ENCODE measurements at places on chromosomes 11 and 22.

DNA sequence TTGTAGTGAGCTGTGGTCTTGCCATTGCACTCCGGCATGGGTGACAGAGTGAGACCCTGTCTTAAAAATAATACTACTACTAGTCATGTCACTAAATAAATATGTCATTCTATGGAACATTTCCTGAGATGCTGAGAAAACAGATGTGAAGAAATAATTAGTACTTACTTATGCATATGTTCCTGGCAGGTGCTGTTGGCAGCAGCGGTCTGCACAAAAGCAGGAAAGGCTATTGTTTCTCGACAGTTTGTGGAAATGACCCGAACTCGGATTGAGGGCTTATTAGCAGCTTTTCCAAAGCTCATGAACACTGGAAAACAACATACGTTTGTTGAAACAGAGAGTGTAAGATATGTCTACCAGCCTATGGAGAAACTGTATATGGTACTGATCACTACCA, 8.8 kb downstream of the ARCN1 start:
- DNase-seq = no peak

DNA sequence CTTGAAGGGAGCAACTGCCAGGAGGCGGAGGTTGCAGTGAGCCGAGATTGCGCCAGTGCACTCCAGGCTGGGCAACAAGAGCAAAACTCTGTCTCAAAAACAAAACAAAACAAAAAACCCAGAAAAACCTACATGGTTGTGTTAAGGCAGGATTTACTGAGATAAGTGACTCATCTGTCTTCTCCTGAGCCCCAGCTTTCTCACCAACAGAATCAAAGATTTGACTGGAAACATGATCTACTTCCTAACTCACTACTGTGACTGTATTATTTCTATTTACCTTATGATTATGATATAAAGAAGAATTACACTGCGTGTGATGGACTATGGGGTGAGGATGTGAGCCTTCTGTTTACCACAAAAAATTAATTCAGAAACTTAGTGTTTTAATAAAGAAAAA, 21.8 kb downstream of the FAM118B start:
- DNase-seq = no peak

GRCh38 chr22:37996515-37997246, 12.3 kb upstream of the SOX10 start:
- no peak for DNase-seq

GRCh38 chr11:64361659-64362058, 2.7 kb downstream of the RPS6KA4 start:
- DNase-seq = no peak

DNA sequence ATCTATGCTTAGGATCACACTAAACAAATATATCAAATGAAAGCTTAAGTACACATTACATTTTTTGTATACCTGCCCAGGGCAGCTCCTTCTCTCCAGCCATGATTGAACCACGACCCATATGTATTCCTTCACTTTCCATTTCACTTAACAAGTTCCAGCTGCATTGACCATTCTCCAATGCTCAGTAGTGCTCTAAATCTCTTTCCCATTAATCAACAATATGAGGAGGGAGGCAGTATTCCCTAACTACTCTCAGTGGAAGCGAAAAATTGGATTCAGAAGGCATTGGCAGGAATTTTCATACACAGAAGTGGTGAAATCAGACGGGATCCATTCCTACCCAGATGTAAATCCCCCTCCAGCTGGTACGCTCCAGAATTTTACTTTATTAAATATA, 372.0 kb upstream of the LUZP2 start:
- no peak for DNase-seq

DNA sequence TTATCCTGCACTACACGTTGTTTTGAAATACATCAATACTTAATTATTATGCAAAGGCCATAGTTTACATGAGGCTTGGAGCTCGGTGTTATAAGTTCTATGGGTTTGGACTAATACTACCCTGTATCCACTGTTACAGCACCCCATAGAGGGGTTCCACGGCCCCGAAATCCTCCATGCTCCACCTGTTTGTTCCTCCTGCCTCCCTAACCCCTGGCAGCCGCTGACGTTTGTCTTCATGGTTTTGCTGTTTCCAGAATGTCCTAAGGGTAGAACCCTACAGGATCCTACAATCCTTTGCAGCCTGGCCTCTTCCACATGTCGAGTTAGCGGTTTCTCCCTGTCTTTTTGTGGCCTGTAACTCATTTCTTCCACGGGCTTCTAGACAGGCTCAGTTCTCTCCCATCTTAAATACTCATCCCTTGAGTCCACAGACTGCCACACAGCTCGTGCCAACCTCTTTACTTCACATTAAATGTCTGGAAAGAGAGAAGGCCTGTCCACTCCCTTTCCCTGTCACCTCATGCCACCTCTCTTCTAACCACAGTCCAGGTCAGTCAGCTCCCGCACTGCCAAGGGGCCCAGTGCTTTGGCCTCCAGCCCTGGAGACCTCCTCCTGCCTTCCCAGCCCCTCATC, 42.4 kb upstream of the TH start:
- DNase-seq = no peak

GRCh38 chr22:35917651-35918050, 111.0 kb downstream of the RBFOX2 start:
- no peak for DNase-seq

DNA sequence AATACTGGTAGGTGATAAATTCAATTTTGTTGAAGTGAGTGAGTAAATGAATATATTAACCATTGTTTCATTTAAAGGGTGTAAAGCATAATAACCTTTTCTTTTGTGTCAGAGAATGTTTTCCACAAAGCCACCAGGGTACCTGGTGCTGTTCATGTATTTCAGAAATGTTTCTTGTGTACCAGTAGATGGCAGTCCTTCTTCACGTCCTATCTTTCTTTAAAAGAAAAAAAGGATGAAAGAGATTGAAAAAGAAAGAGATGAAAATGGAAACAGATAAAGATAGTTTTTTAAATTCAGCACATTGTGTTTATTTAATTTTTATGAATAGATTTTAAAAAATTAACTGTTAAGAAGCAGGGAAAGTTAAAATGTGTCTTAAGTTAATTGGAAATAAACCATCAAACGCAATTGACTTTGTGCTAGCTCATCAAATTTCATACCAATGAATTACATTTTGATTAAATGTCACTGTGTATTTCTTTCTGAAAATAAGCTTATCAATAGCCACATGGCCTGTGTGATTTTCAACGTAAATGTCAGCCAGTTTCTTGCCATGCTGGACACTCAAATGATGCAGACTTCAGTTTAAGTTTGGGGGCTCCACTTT, 65.5 kb upstream of the CHORDC1 start:
- peak; percentile 16 for DNase-seq

DNA sequence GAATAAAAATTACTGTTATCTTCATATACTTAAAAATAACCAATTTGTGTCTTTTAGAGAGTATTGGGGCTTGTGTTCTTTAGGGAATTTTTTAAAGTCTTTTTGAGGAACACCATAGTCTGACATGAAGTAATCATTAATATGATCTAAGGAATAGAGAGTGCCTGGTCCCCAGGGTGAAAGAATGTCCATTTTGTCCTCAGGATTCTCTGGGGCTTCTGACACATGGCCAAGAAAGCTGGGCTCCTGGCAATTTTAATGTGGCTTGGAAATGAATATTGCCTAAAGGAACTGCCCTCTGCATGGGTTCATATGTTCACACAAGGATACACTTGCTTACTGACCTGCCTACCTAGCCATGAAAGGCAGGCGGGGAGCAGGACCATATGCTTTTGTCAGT, 33.7 kb downstream of the NF2 start:
- no peak for DNase-seq

GRCh38 chr11:72730243-72730642, 22.0 kb downstream of the ARAP1 start:
- no peak for DNase-seq
